ENCODE measurements at places on chromosomes 2 and 18. TPM values are rescaled to one million over a fixed set of nuclear protein-coding genes. Genes with fewer than 3 reads are reported as not detected.

SLC9A2 gene
- total RNA-seq = 6.3 TPM

AGXT gene
- total RNA-seq = 0.51 TPM

NCOA1 gene
- total RNA-seq = 23.8 TPM

CXCR1 gene
- not detected for total RNA-seq

ALPP gene
- total RNA-seq = 0.27 TPM

DSG2 gene
- 117 TPM for total RNA-seq

TANC1 gene
- 56.9 TPM for total RNA-seq

FAP gene
- 27.3 TPM for total RNA-seq

PROKR1 gene
- total RNA-seq = 0.10 TPM

RGPD3 gene
- total RNA-seq = 0.17 TPM

ANKRD36 gene
- 33.3 TPM for total RNA-seq
